ENCODE measurements at places on chromosomes 13 and 19.

- peak; percentile 66 for DNase-seq
Observed at GRCh38 chr19:37655301-37655688, at the start of gene ZFP30. Gene ZFP30 (minus strand): TSS chr19:37655465. CDS start chr19:37647822, 7,643 bp downstream.

- peak; percentile 40 for DNase-seq
Observed at GRCh38 chr19:56350416-56351045, 35.9 kb upstream of the ZSCAN5A start.

GRCh38 chr19:7224209-7224686, 70.0 kb downstream of the INSR start:
- DNase-seq = no peak

- peak; percentile 35 for DNase-seq
Observed at GRCh38 chr13:21435687-21436151, 23.4 kb downstream of the ZDHHC20 start.

GRCh38 chr19:35608251-35608650, 4.3 kb upstream of the HAUS5 start:
- DNase-seq = no peak

- DNase-seq = peak; percentile 51
Observed at GRCh38 chr13:24511019-24511815, 1.4 kb downstream of the PARP4 start.

- no peak for DNase-seq
Observed at GRCh38 chr13:112896736-112897602, 72.0 kb upstream of the MCF2L start.

DNA sequence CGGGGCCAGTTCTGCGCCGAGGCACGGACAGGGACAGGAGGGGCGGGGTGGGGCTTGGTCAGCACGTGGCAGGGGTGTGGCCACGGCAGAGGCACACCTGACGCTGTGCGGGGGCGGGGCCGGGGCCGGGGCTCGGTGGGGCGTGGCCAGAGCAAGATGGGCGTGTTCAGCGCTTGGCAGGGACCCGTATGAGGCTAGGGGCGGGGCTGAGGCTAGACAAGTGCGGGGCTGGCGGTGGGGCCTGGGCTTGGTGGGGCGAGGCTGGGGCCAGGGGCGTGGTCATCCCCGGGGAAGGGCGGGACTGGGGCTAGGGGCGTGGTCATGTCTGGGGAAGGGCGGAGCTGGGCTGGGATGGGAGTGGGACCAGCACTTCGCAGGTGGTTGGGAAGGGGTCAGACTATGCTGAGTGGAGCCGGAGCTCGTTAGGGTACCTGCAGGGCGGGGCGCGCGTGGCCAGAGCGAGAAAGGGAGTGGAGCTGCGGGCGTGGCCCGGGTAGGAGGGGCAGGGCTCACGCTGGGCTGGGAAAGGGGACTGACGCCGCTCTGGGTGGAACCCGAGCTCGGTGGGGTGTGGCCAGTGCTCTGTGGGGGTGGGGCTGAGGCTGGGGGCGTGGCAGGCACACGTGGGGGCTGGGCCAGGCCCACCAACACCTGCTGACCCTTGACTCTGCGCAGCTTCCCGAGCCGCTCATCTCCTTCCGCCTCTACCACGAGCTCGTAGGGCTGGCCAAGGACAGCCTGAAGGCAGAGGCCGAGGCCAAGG, 12.8 kb downstream of the POLR2E start:
- no peak for DNase-seq

DNA sequence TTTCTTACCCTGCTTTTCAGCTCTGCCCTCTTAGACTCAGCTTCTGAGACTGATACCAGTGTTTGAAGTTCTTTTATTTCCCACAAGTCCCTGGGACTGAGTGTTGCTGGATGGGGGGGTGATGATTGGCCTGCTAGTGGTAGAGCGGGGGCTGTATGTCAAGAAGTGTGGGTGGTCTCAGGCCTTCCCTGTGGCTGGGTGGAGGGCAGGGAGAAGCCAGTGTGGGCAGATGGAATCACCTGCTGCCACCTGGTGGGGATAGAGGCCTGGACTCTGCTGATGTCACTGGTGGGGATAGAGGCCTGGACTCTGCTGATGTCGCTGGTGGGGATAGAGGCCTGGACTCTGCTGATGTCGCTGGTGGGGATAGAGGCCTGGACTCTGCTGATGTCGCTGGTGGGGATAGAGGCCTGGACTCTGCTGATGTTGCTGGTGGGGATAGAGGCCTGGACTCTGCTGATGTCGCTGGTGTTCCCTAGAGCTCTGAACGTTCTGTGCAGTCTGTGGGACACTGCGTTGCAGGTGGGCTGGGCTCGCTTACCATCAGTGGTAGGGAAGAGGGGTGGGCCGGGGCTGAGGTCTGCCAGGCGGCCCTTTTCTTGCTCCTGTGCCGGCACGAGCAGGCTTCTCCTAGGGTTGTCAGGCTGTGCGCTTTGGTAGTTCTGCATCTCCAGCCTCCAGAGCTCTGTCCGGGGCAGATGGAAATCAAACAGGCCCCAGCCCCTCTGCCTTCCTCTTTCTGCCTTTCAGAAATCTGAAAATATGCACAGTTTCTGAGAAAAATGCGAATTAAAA, 101.3 kb downstream of the ARHGEF7 start:
- no peak for DNase-seq

GRCh38 chr13:26257049-26257448, 3.1 kb downstream of the CDK8 start:
- DNase-seq = no peak

DNA sequence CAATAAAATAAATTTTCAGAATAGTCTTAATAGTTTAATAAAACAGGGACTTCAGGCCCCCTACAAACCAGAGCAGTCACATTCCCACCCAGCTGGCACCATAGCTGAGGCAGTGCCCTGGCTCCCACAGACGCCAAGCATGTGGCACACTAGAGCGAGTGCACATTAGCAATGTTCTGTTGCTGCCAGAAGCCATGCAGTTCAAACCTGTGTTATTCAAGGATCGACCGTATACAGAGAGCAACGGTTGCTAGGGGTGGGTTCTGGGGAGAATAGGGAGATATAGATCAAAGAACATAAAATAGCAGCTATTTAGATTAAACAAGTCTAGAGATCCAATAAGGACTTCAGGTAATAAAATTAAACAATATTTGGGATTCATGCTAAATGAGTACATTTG, 419.3 kb upstream of the KLHL1 start:
- no peak for DNase-seq

GRCh38 chr19:29289020-29289419, 76.1 kb upstream of the UQCRFS1 start:
- no peak for DNase-seq

Measured in activated T-cell treated with anti-CD3 and anti-CD28 coated beads for 24 hours (primary cell).